ENCODE measurements at places on chromosomes 5 and 9.

DNA sequence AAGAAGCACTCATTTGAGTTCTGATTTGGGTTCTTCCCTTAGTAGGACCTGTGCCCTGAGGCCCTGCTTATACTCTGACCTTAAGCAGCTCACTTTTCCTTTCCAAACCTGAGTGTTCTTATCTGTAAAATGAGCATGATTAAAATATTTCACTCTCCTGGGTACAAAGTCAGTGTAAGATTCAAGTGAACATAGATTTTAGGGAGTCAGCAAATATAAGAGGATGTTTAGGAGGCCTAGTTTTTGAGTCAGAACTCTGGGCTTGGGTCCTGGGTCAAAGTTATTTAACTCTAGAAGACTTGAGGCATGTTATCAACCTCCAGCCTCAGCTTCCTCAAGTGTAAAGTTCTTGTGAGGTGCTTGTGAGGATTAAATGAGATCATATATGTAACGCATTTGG lies 8.7 kb upstream of the SPARC start:
- DNase-seq: no peak

DNA sequence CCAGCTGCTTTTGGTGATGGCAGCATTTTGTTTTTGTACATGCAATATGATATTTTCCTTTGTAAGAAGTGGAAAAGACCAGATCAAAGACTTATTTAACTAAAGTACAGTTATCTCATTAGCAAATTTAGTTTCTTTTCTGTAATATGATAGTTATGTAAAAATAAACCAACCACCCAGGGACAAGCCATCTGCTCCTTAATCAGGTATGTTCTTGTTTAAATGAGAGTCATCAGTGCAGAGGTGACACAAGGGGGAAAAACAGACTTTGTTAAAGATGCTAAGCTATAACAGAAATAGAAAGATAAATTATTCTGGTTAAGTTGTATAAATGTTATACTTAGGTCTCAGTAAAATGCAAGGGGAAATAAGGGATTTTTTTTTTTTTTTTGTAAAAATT lies 805.7 kb upstream of the SEMA6A start:
- no peak for DNase-seq

DNA sequence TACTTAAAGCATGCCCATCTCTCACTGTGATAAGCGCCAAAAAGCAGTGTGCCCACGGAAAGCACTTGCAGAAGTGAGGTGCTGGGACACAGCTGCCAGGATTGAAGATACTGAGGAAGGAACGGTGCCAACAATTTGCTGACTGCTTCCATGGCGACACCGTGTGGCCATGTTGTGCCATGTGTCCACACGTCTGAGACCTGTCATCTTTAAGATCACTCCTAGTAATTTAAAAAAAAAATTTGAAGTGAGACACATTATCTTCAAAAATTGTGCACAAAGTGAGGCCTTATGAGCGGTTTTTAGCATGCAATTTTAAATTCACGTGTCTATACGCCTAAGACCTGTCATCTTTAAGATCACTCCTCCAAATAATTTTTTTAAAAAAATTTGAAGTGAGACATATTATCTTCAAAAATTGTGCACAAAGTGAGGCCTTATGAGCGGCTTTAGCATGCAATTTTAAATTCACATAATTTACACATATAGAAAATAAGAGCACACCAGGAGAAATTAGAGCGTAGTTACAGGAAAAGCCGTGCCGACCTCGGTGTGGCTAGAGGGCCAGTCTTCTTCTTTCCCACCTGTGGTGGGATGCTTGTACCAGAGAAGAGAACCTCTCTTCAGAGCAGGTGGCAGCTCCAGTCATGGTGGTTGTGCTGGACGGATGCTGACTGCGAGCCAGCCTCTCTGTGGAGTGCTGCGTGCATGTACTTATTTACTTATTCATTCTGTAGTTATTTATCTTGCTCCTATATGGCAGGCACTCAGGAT lies 21.4 kb upstream of the FLT4 start:
- DNase-seq: peak; percentile 6

GRCh38 chr9:37238122-37238521 lies 117.7 kb downstream of the ZCCHC7 start:
- DNase-seq: no peak
